ENCODE measurements at places on chromosomes 16 and 17. TPM values are rescaled to one million over a fixed set of nuclear protein-coding genes. Genes with fewer than 3 reads are reported as not detected.

Gene CNTNAP4
- not detected for total RNA-seq

Gene RAD51C
- total RNA-seq, result 10.4 TPM

Gene MARVELD3
- total RNA-seq, result 34.8 TPM

Gene NPIPB2
- total RNA-seq, result 7.5 TPM

DNA sequence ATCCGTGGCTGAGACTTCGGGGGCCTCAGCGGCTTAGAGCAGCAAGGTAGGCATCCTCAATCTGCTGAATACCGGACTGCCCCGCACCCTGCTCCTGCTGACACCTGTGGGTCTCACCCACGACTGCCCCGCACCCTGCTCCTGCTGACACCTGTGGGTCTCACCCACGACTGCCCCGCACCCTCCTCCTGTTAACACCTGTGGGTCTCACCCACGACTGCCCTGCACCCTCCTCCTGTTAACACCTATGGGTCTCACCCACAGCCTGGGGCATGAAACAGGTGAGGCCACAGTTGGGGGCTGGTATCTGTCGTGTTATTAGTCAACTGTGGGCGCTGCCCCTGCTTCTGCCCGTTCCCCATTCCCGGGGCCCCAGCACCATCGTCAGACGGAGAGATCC lies 36.3 kb upstream of the PABPN1L start:
- no peak for DNase-seq

- no peak for DNase-seq
These were observed 45.5 kb downstream of the CPPED1 start for GRCh38 chr16:12758031-12758669.

DNA sequence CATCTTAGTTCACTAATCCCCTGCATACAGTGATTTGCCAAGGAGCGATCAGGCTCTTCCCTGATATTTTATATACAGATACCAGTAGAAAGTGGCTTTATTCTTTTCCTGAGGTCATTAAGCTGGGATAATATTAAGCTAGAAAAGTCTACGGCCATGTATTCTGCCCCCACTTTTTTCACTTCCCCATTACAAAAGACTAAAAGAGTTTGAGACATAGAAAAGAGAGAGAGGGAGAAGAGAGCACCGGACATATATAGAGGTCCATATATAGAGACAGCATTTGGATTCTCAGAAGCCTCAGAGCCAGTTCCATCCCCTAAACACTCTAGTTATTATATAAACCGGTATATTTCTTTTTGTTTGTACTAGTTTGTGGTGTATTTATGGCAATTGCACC lies 166.5 kb upstream of the ANKFN1 start:
- DNase-seq, result no peak

DNA sequence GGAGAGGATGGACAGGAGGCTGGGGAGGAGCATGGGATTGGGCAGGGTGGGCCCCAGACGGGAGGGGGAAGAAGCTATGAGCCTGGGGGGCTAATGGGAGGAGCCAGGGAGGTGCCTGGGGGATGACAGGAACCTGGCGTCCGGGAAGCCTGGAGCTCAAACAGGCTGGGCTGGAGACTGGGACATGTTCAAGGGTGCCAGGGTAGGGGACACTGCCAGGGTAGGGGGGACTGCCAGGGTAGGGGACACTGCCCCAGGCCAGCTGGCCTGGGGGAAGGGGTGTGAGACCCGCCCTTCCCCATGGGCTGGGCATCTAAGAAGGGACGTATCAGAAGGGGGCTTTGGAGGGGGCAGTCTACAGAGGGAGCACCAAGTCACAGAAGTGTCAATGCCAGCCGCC lies 7.0 kb upstream of the FAM83G start:
- no peak for DNase-seq

Measured in H1 (cell line).